ENCODE measurements at places on chromosomes 3 and 15.

- DNase-seq: no peak
These were observed 241.5 kb upstream of the SATB1 start for GRCh38 chr3:18666655-18667054.

- no peak for DNase-seq
These were observed 70.7 kb downstream of the XXYLT1 start for GRCh38 chr3:195200010-195200822.

- no peak for DNase-seq
These were observed 30.6 kb upstream of the ABHD2 start for GRCh38 chr15:89057506-89058133.

DNA sequence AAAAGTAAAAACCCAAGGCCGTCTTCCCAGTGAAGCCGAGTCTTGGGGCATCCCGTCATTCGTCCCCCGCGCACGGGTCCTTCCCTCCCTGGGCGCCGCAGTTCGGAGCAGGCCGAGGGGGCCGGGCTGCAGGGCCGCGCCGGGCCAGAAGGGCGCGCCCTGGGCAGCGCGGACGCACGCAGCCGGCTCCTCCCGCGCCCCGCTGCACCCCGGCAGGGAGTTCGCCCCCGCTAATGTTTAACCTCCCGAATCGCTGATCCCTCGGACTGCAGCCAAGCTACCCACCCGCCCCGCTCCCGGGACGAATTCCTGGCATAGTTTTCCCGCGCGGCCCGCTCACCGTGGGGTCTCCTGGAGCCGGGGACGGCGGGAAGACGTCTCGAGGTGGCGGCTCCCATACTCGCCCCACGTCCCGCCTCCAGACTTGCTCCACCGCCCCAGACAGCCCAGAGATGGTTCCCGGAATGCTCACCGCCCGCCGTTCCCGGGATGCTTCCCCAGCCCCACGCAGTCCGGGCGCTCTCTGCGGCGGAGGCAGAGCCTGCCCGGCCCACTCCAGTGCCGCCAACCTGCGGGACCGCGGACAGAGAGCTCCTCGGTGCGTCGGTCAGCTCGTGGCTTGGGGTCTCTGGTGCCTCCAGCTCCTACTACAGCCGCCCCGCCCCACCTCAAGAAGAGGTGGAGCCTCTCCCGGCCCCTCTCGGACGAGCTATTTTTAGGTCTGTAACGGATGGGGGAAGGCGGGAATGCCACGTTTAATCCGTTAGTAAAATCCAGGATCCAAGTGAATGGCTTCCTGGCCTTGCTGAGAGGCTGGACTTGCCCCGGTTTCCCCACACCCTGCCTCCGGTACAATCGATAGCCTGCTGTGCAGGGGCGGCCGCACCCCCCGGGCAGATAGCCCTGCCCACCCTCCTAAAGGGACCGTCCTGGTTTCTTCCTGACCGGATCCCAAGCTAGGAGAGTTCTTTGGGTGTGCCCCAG lies at the start of gene DZIP1L:
Gene DZIP1L, minus strand, starts transcription at position 621 of the 984 bp plus-strand sequence. CDS start 11,637 bp downstream, outside the sequence.
- no peak for DNase-seq

DNA sequence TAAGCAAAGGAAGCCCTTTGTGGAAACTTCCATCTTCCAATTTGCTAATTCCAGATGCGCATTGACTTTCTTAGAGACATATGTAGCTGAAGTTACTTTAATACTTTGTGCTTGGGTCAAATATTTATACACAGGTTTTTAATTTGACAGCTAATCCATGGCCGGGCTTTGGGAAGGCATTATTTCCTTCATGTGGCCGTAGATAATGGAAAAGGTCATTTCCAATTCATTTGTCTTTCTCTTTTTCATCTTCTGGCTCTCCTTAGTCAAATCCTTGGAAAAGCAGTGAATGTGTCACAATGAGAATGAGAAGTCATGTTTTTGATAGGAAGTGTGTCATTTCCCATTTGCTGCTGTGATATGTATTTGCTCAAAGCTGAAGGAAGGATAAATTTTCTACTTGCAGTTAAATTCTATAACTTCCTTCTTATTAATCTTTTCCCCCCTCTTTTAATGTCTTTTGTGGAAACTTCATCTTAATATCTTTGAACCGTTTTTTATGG lies 323.3 kb downstream of the CLSTN2 start:
- no peak for DNase-seq

GRCh38 chr3:127408684-127409420 lies 121.0 kb upstream of the PRR20G start:
- DNase-seq: no peak

DNA sequence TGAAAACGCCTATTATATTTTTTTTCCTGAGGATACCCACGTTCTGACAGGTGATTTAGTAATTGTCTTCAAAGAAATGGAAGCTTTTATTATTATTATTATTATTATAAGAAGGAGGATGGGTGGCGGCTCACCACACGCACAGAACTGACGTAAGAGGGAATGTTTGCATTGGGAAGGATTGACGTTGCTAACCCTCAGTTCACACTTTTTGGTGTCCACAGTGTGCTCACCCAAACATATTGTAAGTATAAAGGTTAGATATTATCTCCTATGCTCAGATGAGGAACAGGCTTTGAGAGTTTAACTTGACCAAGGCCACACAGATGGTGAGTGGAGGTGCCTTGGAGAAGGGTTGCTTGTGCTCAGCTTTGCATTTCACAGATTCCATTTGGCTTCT lies 533.5 kb upstream of the TBL1XR1 start:
- DNase-seq: no peak

DNA sequence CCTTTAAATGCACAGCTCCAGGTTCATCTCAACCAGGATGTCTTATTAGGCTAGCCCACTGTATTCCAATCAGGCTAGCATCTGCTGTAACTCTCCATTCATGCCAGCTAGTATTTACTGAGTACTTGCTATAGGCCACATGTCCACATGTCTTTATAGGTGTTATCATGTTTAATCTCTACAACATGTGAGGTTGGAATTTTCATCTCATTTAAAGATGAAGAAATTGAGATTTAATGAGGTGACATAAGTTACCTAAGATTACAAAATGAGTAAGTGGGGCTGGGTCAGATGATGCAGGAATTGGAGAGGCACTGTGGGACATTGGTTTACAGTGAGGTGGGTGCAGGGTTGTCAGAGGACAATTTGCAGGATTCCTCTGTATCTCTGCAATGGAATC lies 2.9 kb downstream of the IFT122 start:
- no peak for DNase-seq

DNA sequence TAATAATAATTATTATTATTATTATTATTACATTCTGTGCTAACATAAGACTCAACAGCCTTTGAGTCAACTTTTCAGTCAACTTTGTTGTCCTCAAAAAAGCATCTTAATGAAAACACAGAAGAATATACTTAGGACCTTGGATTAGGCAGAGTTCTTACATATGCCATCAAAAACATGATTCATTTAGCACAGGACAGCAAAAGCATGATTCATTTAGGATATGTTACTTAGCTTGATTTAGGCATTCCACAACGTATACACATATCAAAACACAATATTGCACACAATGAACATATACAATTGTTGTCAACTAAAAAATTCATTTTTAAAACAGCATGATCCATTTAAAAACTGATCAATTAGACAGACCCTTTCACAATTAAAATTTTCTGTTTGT lies 213.0 kb downstream of the FMN1 start:
- no peak for DNase-seq

- DNase-seq: peak; percentile 92
These were observed at the start of the genes CHP1 and EXD1 for GRCh38 chr15:41230650-41231421. TSS of gene CHP1 (plus strand) at chr15:41231268. CDS start at chr15:41231383, 115 bp downstream. TSS of gene EXD1 (minus strand) at chr15:41230757. CDS start at chr15:41226575, 4,182 bp downstream.

GRCh38 chr3:101868534-101869464 lies 19.5 kb downstream of the NFKBIZ start:
- no peak for DNase-seq

GRCh38 chr3:152054315-152054714 lies 180.9 kb downstream of the SUCNR1 start:
- DNase-seq: no peak

DNA sequence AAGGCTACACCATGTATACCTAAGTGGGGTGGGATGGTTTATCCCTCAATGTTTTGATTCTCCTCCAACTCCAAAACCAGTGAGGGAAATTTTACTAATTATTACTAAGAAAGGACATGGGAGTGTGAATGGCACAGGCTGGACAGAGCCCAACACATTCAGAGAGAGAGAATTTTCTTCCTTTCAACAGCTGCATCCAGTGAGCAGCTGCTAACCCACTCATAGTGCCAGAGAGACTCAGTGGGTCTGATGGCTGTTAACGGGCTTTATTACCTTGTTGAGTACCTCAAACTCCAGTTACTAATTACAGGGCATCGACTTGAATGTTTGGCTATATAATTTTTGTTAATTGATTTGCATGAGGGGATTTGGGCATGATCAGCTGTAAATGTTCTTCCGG lies 75.8 kb downstream of the RORA start:
- no peak for DNase-seq

DNA sequence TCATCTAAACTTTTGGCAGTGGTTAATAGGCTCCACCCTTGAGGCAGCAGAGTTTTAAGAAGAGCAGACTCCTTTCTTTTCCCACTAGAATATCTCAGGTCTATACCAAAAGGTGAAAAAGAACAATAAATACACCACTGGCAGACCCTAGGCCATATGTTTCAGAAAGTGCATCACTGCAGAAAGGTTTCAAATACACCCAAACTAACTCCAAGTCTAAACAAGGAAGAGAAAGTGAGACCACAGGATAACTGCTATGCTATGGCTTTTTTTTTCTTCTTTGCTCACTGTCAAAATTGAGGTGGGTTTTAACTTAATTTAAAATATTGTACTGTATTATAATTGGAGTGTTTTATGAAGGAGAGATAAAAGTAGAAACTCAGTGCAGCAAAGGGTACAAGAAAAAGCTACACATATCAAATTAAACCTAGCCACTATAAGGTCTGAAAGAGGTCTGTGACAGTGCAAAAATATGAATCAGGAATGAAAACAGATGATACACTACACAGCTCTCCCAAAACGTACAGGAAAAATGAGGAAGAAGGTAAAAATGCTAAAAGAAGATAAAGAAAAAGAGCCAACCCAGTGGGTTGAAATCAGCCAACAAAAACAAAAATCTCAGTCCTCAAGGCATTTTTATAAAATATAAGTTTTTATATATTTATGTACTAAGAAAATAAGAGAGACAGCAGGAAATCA lies 8.4 kb downstream of the SNX4 start:
- DNase-seq: no peak

Data from iPS DF 19.7 (cell line).